Right atrium auricular region (tissue), 2 donors: ENCODE measurements at places on chromosomes 3 and 15. TPM values are rescaled to one million over a fixed set of nuclear protein-coding genes. Genes with fewer than 3 reads are reported as not detected.

ALDH1A3 gene
- total RNA-seq, result 19.7 TPM

GRCh38 chr15:98017150-98017964, 56.9 kb downstream of the ARRDC4 start:
- no peak for DNase-seq

DNA sequence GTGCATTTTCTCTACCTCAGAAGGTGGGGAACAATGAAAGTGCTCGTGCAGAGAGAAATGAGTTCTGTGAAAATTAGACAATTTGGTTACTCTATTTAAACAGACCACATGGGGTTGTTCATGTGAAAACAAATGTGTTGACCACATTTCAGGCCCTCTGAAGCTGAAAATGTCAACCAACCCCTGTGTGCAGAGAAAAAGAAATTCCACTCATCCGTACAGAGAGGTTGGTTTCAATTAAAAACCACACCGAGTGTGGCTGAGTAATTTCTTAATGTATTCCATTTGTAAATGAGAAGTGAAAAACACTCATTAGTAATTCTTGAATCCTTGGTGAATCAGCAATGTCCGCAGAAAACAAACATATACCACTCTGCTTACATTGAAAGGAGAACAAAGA, 46.9 kb upstream of the SLC7A14 start:
- no peak for DNase-seq

GRCh38 chr3:78880603-78881461, 887.0 kb downstream of the ROBO1 start:
- no peak for DNase-seq

KIF9 gene
- 8.8 TPM for total RNA-seq

GRCh38 chr15:33150431-33150941, 44.0 kb downstream of the FMN1 start:
- no peak for DNase-seq

GRCh38 chr3:161093895-161094294, 11.3 kb downstream of the B3GALNT1 start:
- DNase-seq, result no peak

DNA sequence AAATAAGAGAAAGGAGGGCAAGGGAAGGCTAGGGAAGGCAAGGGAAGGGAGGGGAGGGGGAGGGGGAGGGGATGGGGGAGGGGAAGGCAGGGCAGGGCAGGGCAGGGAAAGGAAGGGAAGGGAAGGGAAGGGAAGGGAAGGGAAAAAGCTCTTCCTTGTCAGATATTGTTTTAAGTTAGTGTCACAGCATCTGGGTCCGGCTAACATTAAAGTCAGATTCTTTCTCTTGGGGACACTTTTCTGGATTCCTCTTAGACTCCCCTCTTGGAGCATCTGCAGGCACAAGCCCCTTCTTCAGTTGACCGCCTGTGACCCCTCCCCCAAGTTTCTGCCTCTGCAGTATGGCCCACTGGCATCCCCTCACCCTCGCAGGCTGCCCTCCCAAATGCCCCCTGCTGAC, 26.0 kb downstream of the BFSP2 start:
- DNase-seq, result no peak
